Lower leg skin (tissue), 4 donors: ENCODE measurements at places on chromosomes 7 and 10. TPM values are rescaled to one million over a fixed set of nuclear protein-coding genes. Genes with fewer than 3 reads are reported as not detected.

Gene OR2A5
- total RNA-seq: not detected

Gene MMD2
- total RNA-seq: not detected

Gene GOT1
- 10.0 TPM for total RNA-seq

Gene CCDC172
- not detected for total RNA-seq

Gene TMEM184A
- total RNA-seq: 177 TPM

Gene ABCC2
- total RNA-seq: 0.46 TPM

Gene HOXA4
- total RNA-seq: 1.6 TPM

Gene NUDCD3
- total RNA-seq: 72.0 TPM

Gene MYH16
- not detected for total RNA-seq

Gene TIMM23
- 62.9 TPM for total RNA-seq

Gene MPP7
- 66.7 TPM for total RNA-seq

Gene PNLIPRP1
- total RNA-seq: not detected

Gene ANKRD61
- total RNA-seq: not detected

Gene CTNNA3
- total RNA-seq: 0.19 TPM
